ENCODE measurements at places on chromosomes 7 and 10.

GRCh38 chr10:33143160-33143728, 185.2 kb upstream of the ITGB1 start:
- peak; percentile 86 for DNase-seq

DNA sequence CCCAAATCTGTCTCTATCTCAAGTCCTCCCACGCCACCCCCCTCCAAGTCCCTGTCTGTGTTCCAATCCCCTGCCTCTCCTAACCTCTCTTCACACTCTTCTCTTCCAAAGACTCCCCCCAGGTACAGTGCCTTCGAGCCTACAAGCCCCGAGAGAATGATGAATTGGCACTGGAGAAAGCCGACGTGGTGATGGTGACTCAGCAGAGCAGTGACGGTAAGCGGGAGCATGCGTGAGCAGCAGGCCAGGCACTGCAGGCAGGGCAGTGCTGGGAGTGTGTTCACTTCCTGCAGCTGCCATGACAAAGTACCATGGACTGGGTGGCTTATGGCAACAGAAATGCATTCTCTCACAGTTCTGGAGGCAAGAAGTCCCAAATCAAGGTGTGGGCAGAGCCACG, 23.4 kb downstream of the ARHGEF5 start:
- DNase-seq, result no peak

- no peak for DNase-seq
These were observed 112.2 kb upstream of the GPR26 start for GRCh38 chr10:123553810-123554430.

DNA sequence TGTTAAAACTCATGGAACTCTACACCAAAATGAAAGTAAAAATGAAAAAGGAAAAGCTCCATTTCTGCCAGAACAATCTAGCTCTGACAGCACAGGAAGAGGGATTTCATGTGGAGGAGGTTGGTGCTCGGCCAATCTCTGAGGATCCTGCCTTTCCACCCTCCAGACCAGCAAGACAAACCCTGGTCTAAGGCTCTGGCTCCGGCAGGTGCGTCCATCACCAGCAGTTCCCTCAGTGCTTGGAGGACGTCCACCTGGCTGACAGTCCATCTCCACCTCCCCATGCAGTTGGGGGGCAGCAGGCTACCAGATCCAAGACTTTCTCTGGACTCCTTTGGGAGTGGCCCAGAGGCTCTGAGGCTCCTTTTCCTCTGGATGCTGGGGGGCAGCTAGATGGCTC, 25.0 kb upstream of the LOXL4 start:
- DNase-seq, result no peak

DNA sequence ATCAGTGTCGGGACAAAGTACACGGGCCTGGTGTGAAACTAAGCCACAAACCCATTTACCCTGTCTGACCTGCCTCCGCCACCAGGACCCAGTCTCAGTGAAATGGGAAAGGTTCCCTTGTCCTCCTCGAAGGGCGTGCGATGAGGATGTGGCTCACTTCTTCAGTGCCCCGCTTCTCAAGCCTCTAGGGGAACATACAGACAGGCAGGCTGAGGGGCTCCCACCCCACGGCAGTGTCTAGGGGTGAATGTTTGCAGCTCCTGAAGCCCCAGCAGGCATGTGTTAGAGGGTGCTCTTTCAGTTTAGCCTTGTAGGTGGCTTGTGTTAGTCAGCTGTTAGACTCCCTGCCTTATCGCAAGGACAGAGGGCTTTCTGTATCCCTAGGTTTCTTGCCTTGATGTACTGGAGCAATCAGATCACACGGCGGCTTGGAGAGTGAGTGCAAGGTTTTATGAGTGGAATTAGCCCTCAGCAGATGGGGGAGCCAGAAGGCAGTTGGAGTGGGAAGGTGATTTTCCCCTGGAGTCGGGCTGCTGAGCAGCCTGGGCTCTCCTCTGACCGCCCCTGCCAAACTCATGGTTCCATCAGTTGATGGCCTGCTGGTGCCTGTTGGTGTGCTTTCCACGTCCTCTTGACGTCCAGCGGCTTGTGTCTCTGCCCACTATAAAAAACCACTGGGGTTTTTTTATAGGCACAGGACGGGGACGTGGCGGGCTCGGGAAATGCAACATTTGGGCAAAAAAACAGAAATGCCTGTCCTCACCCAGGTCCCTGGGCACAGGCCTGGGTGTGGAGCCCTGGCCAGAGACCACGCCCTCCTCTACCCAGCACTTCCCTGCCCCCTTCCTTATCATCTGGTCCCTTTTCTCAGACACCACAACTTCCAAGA, 759 bp downstream of the NUDT1 start:
- peak; percentile 39 for DNase-seq

GRCh38 chr10:93630625-93631557, 18.6 kb downstream of the PDE6C start:
- no peak for DNase-seq

- no peak for DNase-seq
These were observed 324.2 kb downstream of the CALN1 start for GRCh38 chr7:72087926-72088325.

GRCh38 chr7:30933124-30933974, 21.7 kb downstream of the AQP1 start:
- DNase-seq, result no peak

- no peak for DNase-seq
These were observed 17.1 kb downstream of the LDB3 start for GRCh38 chr10:86685416-86685815.

DNA sequence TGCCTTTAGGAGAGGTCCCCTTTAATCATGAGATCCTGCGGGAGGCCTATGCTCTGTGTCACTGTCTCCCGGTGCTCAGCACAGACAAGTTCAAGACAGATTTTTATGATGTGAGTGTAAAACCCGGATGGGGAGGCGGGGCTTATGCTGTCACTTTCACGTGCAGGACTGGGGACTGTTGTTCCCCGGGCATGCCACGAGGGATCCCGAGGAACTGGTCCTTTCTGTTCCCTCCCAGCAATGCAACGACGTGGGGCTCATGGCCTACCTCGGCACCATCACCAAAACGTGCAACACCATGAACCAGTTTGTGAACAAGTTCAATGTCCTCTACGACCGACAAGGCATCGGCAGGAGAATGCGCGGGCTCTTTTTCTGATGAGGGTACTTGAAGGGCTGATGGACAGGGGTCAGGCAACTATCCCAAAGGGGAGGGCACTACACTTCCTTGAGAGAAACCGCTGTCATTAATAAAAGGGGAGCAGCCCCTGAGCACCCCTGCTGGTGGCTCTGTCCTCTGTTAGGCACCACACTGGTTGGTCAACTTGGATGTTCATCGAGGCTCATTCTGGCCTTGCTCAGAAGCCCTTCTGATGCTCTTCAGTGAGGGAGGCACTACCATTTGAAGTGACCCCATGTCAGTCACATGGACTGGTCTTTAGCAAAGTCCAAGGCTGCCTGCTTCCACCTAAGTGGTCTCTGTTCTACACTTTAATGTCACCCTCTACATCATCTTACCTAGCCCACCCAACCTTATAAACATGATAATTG, 2.8 kb downstream of the COPS6 start:
- DNase-seq, result peak; percentile 15

DNA sequence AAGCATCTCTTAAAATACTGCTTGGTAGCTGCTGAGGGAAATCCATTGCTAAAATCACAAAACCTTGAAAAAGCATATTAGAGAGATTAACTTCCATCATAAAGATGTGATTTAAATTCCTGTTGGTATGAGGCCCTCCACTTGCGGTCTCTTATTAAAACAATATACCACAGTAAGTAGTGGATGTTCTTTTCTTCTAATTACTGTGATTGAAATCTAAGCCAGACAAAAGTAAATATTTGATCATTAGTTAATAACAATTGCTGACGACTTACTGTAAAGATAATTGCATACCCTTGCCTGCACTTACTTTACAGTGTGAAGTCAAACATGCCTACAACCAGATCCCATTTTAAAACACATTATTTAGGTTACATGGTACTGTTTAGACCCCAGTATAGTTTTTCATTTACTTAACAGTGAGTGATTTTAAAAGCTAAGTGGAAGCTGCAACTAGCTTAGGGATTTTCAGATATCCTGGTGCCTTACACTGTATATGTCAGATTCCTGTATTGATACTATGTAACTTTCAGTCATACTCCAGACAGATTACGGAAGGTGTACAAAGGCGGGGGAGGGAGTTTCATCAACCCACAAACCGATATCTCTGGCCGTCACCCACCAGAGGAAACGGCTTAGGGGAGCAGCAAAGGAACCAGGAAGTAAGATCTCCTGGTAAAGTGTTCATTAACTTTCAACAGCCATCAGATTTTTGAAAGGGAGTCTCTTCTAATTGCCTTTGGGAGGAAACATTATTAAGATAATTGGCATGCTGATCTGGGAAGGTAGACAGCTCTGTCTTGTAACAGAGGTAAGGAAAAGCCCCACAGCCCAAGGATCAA, 986 bp downstream of the NRP1 start:
- peak; percentile 37 for DNase-seq

DNA sequence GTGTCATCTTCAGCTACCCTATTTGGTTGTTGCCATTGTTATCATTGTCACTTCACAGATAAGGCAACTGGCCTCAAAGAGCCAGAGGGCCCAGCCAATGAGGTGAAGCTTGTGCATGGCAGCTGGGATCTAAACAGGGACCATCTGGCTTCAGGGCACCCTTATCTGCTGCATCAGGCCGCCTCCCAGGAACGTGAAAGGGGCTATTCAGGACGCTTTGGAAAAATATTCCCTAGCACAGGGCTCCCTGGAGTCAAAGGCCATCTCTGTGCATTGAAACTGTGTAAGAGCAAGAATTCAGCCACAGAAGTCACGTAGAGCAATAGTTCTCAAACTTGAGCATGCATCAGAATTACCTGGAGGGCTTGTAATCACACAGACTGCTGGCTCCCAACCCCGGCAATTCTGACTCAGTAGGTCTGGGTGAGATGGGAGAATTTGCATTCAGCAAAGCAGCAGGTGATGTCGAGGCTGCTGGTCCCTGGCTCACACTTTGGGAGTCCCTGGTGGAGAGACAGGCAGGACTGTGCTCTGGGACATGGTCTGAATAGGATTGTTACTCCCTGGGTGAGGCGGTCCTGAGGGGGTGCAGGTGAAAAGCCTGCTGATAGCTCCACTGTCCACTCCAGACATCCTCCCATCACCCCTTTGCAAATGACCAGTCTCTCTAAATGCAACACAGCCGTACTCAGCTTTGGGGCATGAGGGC, 21.5 kb upstream of the PLEKHA1 start:
- no peak for DNase-seq

DNA sequence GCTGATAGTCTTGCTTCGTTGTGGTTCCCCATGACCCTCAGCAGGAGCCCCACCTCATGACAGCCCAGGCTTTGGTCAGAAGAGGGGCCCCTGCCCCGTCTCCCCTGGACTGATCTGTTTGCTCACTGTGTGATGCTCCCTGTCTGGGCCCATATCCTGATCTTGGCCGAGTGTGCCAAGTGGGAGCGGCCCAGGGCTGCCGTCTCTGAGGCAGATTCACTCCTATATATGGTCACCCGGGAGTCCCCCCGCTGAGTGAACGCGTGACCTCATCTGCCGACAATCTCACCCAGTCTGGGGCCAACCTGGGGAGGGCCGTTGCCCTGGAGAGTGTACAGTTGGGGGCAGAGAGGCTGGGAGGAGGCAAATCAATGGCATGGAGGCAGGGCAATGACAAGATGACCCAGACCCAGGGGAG, 34.5 kb downstream of the PPIF start:
- no peak for DNase-seq

DNA sequence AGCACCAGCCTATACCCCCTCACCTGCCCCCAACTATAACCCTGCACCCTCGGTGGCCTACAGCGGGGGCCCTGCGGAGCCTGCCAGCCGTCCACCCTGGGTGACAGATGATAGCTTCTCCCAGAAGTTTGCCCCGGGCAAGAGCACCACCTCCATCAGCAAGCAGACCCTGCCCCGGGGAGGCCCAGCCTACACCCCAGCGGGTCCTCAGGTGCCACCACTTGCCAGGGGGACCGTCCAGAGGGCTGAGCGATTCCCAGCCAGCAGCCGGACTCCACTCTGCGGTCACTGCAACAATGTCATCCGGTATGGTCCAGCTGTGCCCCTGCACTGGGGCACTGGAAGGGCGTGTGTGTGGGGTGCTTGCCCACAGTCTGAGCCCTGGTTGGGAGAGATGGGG, 40.0 kb upstream of the BMPR1A start:
- DNase-seq, result no peak

DNA sequence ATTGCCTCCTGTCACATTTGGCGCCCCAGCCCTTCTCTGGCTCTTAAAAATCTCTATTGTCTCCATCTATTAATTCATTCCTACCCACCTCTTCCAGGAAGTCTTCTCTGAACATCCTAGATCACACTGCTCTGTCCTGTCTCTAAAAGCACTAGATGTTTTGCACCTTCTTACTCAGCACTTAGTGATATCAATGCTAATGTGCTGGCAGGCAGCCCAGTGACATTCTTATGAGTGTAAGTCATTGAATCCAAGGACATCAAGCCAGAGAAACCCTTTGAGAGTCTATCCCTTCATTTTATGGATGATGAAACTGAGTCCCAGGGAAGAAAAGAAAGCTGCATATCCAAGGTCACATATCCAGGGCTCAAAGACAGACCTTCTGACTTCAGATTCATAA, 48.3 kb upstream of the PAX2 start:
- peak; percentile 13 for DNase-seq

DNA sequence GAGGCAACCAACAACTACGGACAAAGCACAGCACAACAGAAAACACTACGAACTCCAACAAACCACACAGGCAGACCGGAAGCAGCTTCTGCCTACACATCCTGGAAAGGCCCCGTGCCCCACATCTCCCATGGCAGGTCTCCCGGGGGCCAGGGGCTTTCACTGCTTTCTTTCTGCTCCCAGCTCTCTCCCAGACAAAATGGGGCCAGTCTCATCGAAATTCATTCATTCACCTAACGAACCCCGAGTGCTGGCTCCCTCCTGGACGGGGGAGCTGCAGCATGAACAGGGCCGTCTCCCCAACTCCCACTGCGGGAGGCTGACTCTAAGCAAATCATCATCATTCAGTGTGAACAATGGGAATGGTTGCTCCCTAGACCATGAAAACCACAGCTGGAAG, 47.6 kb upstream of the NANOS1 start:
- DNase-seq, result no peak

- no peak for DNase-seq
These were observed 78.7 kb downstream of the MYOF start for GRCh38 chr10:93403152-93404047.

- no peak for DNase-seq
These were observed 723.6 kb downstream of the INHBA start for GRCh38 chr7:40979296-40979695.

DNA sequence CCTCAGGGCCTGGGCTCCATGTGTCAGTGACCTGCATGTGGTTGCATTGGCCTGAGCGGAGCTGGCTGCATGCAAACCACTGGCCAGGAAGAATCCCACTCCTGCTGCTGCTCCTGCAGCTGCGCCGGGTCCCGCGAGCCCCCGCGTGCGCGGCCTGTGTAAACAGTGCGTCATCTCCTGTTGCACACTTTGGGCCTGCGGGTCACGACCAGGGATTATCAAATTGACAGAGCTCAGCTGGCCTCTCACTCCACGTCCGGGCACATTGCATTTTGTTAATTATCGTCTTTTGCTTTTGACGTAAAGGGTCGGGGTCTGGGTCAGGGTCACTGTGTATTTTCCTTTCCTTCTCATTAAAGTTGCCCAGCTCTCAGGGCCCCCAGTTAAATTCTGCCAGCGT, 132.6 kb downstream of the RGS10 start:
- no peak for DNase-seq

GRCh38 chr7:104650991-104651640, 322.7 kb downstream of the LHFPL3 start:
- no peak for DNase-seq
